ENCODE measurements at places on chromosomes 5 and 9. TPM values are rescaled to one million over a fixed set of nuclear protein-coding genes. Genes with fewer than 3 reads are reported as not detected.

The ASPN gene
- not detected for total RNA-seq

DNA sequence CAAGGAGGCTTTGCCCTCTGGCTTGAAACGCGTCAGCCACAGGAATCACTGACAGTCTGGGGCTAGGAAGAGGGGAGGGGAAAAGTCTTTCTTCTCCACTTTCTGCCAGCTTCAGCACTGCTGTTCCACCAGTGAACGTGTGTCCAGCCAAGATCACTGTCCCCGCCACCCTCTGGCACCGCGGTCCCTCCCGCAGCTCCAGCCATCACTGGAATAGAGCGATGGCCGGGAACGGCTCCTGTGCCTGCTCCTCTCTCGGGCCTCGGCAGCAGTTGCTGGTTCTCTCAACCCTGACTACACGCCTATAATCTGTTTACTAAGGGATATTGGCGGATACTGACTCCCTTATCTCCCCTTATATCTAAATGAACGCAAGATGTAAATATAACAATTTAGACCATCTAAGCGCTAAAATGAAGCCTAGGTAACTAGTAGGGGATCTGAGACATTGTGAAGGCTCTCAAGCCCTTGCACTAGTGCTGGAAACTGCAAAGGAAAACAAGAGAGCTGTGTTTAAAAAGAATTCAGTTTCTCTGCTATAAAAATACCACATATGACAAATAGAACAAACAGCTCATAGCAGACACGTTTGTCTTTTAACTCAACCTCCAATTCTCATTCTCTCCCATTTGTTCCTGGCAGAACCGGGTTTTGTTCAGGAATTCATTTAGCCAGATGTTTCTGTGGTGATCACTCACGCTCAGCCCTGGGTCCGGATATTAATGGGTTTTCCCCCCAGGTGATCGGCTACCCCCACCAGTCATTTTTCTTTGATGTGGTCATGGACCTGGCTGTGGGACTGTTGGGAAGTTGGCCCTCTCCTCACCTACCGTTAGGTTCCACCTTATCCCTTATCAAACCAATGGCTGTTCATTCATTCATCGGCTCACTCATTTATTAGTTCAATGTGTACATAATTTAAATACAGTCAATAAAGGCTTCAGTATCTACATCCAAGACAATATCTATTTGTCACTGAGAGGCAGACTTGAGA lies 149.8 kb downstream of the MED10 start:
- H3K27ac ChIP-seq = no peak overlapping the region
- H3K36me3 ChIP-seq = peaks cover 2% of the 10 kb centered on the region
- no peaks in the 10 kb centered on the region for H3K4me1 ChIP-seq
- H3K4me3 ChIP-seq = no peak overlapping the region

The CARTPT gene
- total RNA-seq = not detected

GRCh38 chr5:158874792-158875191 lies 224.9 kb downstream of the EBF1 start:
- peak overlapping the region; percentile 55 for H3K27ac ChIP-seq
- H3K36me3 ChIP-seq = peaks cover 2% of the 10 kb centered on the region
- peak overlapping the region; percentile 9 for H3K4me3 ChIP-seq
- peaks cover 42% of the 10 kb centered on the region for H3K4me1 ChIP-seq
- H3K27me3 ChIP-seq = peaks cover 4% of the 10 kb centered on the region

The CLIC3 gene
- not detected for total RNA-seq
